ENCODE measurements at places on chromosomes 16 and 17.

DNA sequence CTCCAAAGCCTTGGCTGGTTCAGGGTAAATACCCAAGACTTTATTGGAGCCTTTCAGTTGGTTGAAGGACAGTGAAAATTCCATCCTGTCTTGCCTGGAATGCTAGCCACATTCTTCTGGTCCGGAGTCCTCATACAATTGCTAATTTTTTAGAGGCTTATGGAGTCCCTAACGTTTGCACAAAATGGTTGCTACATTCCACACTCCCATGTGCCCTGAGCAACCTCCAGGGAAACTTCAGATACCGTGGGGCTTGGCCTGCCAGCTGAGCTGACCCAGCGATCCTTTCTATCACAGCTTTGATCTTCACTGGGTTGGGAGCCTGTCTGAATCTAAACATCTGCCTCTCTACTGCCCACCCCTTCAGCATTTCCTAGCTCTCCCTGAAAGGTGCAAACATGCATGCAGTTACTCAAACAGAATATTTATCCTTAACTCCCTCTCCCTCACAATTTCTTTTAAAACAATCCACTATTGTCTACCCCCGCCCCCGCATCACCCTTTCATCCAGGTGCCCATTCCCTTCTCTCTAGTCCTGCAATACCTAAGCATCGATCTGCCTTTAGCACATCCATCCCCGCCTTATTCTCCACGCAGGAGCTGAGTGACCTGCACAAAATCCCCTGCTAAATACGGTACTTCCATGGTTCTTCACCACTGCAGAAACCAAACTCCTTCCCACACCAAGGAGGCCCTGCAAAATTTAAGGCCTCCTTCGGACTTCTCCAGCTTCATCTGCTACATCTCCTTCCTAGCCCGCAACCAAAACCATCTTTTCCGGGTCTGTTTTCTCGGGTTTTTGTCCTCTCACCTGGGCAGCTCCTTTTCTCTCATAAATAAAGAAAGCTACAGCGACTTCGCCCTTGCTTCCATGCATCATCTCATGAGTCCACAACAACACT, 810 bp upstream of the GAN start:
- DNase-seq: no peak

DNA sequence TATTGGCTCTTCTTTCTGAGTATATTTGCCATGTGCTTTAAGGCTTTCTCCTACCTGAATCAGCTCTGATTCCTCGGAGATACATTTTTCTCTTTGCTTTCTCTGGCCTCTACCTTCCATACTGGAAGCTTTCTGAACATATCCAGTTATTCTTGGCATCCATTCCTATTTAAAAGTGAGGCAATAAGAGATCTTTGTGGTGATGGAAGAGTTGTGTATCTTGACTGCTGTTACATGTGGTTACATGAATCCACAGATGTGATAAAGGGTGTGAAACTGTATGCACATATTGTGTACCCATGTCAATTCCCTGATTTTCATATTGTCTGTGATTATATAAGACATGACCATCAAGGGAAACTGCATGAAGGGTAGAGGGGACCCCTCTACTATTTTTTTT, 24.4 kb downstream of the UBE2O start:
- DNase-seq: no peak

GRCh38 chr16:66375451-66375850, 9.0 kb downstream of the CDH5 start:
- no peak for DNase-seq

- no peak for DNase-seq
These were observed 21.9 kb downstream of the KCNJ2 start for GRCh38 chr17:70190959-70191805.

DNA sequence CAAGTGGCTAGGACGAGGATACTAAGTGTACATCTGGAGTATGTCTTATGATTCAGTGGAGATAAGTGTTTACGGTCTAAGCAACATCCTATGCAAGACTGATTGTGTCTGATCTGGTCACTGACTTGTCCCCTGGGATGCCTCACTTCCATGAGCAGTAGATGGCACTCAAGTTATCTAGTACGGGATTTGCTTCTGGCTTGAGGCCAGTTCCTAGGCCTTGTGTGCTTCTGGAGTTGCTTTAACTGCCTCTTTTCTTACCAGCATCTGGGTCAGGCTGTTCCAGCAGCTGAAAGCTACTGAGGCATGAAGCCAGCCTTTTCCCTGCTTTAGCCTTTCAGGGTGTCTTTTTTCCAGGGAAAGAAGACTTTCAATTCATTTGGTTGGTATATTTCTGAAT, 23.0 kb downstream of the SUPT6H start:
- DNase-seq: no peak

DNA sequence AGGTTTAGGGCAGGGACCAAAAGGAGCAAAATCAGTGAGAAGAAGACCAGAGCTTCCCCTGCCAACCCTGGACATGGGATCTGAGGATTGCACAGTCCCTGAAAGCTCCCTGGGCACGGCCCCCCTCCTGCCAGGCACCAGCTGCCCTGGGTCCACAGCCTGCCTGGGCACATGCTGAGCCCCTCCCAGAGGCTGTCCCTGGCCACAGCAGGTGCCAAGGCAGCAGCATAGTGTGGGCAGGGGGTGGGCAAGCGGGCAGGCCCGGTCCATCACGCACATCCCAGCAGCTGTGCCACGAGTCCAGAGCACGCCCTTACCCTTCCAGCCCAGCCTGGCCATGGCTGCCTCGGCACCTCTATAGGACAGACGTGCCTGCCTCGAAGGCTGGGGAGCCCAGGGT, 12.7 kb downstream of the SCN4A start:
- DNase-seq: no peak

DNA sequence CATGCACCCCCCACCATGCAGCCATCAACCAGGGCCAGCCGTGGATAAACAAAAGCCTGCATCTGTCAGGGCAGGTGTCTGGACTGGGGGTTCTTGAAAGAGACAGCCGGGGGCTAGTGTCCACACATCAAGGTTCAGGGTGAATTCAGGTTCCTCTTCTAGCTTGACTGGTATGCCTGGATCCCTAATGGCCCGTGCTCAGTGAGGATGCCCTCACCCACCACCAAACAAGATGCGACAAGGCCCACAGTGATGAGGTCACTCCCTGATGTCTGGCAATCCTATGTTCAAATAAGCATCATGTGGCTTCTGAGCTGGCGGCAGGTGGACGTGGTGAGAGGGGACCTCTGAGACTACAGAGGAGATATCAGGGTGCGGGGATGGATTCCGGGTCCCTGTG, 64.6 kb downstream of the GOSR1 start:
- no peak for DNase-seq

DNA sequence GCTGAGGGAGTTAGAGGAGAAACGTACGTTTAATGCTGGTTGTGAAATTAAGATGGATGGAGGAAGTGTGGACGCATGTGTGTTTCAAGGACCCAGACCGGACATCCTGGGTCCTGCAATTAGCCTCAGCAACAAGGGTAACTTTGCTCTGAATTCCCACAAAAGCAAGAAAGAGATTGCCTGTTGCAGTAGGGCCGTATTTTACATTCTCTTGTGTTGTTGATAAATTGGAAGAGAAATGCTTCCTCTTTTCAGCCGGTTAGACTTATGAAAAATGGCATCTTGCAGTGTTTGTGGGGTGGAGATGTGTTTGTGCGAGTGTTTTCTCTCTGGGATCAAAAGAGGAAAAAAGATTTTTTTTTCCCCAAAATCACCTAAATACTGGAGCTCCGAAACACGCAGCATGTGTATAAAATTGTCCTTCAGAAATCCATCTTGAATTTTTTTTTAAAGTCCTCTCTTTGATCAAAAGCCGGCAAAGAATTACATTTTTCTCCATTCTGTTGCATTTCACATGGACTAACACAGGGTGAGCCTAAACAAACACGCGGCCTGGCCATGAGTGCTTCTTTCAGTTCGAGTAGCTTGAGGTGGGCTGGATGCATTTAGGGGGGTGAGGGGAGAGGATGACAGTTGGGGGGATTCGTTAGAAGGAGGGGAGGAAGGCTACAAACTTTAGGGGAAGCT, 251.6 kb downstream of the C16orf95 start:
- DNase-seq: no peak

DNA sequence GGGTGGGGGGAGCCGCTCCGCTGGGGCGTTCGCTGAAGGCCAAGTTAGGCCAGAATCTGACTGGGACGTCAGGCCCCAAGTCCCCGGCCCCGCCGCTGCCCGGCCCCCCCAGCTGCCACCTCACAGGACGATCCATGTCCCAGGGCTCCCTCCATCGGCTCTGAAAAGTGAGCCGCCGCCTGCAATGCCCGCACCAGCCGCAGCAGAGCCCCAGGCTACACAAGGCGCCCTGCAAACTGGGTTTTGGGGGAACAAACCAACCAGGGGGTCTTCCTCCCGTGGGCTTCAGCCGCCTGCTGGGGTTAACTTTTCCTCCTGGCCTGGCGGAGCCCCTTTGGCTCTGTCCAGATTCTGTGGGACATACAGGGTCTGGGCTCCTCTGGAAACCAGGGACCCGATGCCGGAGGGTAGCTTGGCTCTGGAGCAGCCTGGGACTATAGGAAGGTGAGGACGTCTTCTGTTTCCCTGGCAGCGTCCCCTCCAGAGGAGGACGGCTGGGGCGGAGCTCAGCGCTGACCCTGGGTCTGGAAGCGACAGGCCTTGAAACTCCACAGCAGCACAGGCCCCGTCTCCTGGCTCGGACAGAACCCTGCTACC, 835 bp downstream of the NME4 start:
- DNase-seq: no peak

GRCh38 chr16:62700426-62701294, 664.4 kb upstream of the CDH8 start:
- no peak for DNase-seq

GRCh38 chr17:76492989-76493501, 8.2 kb downstream of the RHBDF2 start:
- DNase-seq: no peak

- no peak for DNase-seq
These were observed 18.0 kb upstream of the SLC16A5 start for GRCh38 chr17:75069783-75070182.

DNA sequence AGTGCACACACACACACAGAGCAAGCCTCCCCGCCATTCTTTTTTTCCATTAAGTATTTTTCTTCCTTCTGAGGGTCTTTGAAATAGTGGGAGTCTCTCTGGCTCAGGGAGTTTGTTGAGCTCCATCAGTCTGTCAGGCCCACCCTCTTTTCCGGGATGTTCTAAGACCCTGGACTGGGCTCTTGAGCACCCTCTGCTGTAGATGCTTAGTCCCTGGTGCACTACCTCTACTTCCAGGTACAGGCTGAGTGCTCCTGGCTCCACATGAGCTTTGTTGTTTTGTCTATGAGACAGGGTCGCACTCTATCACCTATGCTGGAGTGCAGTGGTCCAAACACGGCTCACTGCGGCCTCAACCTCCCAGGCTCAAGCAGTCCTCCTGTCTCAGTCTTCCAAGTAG, 20.7 kb downstream of the LIMD2 start:
- no peak for DNase-seq

- no peak for DNase-seq
These were observed 8.0 kb upstream of the SLC6A2 start for GRCh38 chr16:55647798-55648197.

- DNase-seq: no peak
These were observed 15.9 kb downstream of the PSMB3 start for GRCh38 chr17:38768417-38768816.

DNA sequence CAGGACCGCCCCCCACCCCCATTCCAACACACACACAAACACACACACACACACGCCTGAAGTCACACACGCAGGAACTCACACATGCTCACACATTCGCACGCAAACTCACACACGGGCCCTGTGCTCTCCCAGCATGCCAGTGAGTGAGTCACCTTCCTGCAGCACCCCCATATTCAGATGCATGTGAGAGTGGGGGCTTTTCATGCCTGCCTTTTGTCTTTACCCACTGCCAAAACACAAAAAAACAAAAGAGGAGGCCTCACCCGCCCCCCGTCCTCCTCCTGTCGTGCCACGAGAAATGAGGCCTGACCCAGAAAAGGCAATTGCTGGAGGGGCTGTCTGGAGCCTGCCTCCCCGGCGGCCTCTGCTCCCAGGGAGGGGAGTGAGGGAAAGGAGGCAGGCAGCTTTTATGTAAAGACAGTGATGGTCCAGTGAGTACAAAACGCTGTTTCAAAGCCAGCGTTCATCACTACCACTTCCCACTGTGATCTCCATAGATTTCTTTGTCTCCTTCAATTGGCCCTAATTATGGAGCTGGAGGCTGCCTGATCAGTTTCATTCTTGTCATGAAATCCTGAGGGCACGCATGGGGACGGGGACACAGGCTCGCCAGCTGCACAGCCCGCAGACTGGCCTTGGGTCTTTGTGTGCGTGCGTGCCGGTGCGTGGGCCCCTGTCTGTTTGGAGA, 29.5 kb upstream of the GSE1 start:
- DNase-seq: no peak

GRCh38 chr17:79803997-79804855, 7.3 kb upstream of the CBX8 start:
- no peak for DNase-seq
